ENCODE measurements at places on chromosomes 12 and 14.

DNA sequence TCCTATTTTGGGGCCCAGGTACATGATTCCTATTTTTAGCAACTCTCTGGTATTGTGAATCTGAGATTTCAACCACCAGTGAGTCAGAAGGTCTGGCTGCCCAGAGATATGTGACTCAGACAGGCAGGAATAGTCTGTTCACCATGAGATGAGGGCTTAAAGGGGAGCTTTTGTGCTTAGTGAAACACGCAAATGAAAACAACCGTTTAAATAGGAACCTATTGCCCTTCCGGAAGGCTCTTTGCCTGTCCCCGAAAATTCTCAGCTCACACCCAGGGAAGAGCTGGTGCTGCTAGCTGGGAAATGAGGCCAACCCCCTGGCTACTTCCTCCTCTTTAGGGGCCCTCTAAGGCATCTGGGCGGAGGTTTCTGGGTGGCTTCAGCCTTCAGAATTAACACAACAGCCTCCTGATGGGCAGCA lies 283.6 kb downstream of the CACNA1C start:
- peak; percentile 35 for DNase-seq

DNA sequence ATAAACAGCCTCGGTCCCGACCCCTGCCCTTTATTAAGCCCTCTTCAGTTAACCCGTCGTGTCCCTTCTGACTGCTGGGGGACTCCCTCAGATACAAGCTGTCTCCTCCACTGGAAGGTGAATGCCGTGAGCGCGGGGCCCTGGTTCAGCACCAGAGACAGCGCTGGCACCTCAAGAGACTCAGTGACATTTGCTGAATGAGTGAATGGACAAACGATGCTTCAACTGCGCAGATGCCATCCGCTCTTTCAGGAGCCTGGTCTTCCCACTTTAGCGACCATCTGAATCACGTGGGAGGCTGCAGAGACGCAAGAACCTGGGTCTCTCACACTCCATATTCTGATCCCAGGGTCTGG lies 92.6 kb upstream of the SFSWAP start:
- no peak for DNase-seq

DNA sequence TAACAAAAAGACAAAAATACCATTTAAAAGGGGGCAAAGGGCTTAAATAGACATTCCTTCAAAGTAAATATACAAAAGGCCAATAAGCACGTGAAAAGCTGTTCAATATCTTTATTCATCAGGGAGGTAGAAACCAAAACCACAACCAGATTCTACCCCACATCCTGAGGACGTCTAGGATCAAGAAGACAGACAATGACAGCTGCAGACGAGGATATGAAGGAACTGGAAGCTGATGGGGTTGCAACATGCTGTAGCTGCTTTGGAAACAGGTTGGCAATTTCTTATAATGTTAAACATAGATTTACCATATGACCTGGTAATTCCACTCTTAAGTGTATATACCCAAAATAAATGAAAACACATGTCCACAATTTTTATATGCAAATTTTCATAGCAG lies 85.1 kb upstream of the C14orf180 start:
- no peak for DNase-seq

DNA sequence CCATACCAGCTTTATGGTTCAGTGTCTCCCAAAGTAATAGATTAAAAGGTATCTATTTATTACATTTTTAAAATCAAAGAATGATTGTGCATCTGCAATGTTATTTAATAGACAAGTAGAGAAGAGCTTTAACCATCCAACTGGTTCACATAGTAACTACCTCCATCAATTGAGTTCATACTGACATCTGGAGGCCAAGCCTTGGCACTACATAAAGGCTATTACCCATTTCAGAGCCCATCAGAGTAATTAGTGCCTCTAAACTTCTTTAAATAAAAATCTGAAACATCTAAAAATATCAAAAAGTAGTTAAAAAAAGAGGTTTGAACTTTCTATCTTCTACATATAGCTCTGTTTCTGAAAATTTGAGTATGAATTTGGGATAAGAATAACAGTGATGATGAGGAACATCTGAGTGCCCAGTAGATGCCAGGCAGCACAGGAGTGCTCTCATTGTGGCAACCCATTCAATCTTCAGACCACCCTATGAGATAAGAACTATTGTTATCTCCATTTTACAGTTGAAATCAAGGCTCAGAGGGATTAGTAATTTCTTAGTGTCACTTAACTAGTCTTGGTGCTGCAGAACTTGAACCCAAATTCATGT lies 132.9 kb upstream of the DAAM1 start:
- no peak for DNase-seq

GRCh38 chr12:2776129-2776806 lies 18.5 kb upstream of the FKBP4 start:
- DNase-seq = no peak

DNA sequence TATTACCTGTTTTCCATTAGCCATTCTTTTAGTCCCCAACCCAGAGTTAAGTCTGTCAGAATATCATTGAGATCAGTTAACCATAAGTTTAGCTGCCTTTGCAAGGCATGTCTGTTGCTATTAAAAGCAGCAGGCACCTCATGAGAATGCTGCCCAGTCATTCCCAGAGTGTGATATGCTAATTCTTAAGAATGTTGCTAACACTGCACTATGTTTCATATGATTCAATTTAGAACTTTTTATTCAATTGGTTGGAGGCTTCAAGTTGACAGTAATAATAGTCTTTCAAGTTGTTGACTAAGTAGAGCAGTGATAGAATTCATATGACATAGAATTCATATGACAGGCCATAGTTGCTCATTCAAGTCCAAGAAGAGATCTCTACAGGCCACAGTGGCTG lies 292.3 kb downstream of the FUT8 start:
- no peak for DNase-seq

DNA sequence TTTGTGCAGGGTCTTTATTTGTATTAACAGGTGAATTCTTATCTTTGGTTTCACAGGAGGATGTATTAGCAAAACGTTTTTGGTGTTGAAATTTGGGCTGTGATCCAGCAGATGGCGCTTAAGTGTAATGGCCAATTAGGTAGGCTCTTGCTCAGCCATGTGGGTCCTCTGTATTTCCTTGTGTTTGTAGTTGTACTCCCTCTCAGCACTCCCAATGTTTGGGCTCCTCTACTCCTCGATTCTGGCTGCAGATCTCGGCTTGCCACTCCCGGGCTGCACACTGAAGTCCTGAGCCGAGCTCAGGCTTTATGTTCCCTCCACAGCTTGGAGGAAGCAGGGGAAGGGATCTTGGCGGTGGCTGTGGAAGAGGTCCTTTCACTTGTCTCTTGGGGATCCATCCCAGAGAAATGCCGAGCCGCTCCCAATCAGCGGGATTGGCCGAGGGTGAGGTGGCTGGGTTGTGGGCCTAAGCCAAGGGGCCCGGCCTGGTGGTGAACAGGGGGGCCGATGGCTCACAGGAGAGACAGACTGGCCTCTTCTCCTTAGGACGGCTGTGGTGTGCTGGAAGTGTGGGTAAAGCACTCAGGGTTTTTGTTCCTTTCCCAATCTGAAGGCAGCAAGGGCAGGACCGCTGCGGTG lies 133.7 kb downstream of the AEBP2 start:
- no peak for DNase-seq

DNA sequence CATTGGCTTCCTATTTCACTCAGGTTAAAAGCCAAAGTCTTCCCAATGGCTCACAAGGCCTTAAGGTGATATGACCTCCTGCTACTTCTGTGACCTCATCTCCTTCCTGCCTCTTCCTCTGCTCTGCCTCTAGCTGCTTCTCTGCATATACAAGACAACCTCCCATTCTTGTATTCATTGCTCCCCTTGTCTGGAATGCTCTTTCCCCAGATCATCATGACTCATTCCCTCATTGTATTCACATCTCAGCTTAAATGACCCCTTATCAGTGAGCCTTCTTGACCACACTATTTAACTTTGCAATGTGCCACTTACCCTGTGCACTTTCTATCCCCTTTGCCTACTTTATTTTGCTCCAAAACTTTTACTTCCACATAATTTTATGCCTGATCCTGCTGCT lies 90.2 kb downstream of the PPP1R12A start:
- DNase-seq = no peak

- no peak for DNase-seq
Measured at GRCh38 chr14:91875525-91876286, 8.4 kb upstream of the TC2N start.

GRCh38 chr12:96136161-96136560 lies 58.0 kb upstream of the ELK3 start:
- DNase-seq = no peak

DNA sequence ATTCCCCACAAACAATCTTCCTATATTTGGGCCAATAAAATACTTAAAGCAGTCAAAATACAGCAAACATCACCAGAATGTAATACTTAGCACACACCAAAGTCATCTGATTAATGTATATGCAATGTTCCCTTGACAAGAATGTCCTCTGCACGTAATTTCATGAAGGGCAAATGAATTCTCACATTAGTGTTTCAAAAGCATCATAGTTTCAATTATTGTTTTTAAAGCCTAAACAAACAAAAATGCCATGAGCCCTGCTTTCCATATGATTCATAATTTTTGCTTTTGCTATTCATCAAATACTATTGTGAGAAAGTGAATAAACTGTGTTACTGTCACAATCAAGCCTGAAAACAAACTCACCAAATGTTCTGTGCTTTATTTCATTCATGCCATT lies 156.0 kb downstream of the EPS8 start:
- no peak for DNase-seq

- no peak for DNase-seq
Measured at GRCh38 chr14:79044894-79045624, 874.9 kb downstream of the NRXN3 start.

DNA sequence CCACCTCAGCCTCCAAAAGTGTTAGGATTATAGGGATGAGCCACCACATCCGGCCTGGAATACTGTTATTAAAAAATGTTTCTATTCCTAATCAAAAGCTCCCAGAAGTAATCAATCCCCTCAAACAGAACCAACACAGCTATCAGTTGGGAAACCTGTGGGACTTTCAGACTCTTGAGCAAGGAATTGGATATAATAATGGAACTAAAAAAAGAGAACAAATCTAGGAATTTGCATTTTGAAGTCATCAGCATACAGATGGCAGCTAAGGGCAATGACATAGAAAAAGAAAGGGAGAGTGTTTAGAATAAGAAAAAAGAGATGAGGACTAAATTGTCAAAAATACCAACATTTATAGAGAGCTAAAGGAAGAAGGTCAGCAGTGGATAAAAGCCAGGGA lies 54.7 kb upstream of the AMN1 start:
- no peak for DNase-seq

- DNase-seq = no peak
Measured at GRCh38 chr14:72743626-72744025, 150.3 kb downstream of the DPF3 start.

- DNase-seq = no peak
Measured at GRCh38 chr14:94486883-94487282, 10.9 kb upstream of the SERPINA9 start.

- DNase-seq = no peak
Measured at GRCh38 chr12:79601908-79602307, 88.9 kb downstream of the PAWR start.

GRCh38 chr14:96953087-96953874 lies 156.1 kb downstream of the VRK1 start:
- no peak for DNase-seq

DNA sequence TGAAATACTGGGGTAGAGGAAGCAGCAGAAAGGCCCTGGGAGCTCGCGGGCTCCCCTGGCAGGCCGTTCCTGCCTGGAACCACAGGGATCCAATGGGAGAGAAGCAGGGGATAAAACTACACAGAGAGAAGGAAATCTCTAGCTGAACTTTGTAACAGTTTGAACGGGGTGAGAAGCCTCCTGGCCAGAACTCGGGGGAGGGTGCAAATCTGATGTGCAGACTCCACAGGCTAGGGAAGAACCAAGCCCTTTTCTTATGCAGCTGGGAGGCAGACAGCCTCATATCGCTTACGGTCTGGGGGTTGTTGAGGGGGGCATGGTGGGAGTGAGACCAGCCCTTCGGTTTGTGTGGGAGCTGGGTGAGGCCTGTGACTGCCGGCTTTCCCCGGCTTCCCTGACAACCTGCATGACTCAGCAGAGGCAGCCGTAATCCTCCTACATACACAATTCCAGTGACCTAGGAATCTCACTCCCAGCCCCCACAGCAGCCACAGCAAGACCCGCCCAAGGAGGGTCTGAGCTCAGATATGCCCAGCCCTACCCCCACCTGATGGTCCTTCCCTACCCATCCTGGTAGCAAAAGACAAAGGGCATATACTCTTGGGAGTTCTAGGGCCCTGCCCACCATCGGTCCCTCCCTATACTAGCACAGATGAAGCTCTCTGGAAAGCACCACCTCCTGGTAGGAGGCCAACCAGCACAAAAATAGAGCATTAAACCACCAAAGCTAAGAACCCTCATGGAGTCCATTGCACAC lies 143.0 kb downstream of the TMTC1 start:
- DNase-seq = peak; percentile 56

DNA sequence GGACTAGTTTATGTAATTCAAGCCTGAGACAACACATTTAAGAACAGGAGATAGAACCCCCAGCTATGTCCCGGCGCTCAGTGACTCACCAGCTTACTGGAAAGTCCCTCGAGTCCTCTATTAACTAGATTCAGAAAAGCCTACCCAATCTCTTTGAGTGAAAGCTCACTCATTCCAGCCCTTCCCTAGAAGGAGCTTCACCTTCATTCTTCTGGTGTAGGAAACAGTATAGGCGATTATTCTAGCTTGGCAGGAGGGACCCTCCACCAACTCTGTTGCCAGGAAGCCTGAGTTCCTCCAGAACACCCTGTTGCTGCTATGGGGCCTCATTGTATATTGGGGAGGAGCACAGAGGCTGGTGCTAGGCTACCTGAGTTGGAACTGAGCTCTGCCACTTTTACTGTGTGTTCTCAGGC lies 57.2 kb upstream of the AEBP2 start:
- no peak for DNase-seq

- DNase-seq = no peak
Measured at GRCh38 chr12:89657066-89657465, 51.6 kb downstream of the ATP2B1 start.

GRCh38 chr12:106945261-106945851 lies 10.4 kb upstream of the TMEM263 start:
- no peak for DNase-seq

DNA sequence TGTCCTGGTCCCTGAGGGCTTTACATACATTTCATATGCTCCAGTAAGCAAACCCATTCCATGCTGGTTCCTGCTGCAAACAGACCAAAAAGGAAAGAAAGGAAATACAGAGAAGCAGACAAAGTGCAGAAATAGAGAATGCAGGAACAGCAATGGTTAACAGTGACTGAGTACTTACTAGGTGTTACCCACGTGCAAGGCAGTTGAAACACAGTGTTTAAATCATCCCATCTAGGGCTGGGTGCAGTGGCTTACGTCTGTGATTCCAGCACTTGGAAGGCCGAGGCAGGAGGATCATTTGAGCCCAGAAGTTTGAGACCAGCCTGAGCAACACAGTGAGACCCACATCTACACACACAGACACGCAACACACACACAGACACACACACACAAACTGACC lies 21.2 kb upstream of the NINJ2 start:
- no peak for DNase-seq

Data from dorsolateral prefrontal cortex (tissue), 122 donors.